Kidney tubule cell (primary cell): ENCODE measurements at places on chromosomes 3 and 15.

DNA sequence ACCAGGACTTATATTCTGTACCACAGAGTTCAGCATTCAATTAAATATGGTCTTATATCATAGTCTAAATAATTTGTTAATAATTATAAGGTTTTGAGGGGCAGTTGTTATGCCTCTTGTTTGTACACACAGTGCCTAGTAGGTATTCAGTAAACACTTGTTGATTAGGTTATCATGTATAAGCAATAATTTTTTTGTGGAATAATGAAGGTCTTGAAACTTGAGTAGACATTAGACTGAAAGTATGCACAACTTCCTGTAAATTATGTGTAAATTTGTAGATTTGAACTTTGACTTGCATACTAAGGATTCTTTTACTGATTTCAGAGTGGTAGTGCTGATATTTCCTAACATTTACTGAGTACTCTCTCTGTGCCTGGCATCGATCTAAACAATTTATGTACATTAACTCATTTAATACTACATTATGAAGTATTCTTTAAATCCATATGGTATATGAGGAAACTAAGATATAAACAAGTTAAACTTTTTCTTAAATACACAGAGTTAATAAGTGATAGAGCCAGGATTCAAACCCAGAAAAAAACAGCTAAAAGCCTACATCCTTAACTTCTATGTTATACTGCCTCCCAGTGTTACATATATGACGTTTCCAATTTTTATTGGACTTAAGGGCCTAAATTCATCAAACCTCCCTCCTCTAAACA is 65.1 kb downstream of the GLCE start:
- DNase-seq, result peak; percentile 41

GRCh38 chr3:98596541-98597500 is 3.4 kb upstream of the CPOX start:
- peak; percentile 40 for DNase-seq

DNA sequence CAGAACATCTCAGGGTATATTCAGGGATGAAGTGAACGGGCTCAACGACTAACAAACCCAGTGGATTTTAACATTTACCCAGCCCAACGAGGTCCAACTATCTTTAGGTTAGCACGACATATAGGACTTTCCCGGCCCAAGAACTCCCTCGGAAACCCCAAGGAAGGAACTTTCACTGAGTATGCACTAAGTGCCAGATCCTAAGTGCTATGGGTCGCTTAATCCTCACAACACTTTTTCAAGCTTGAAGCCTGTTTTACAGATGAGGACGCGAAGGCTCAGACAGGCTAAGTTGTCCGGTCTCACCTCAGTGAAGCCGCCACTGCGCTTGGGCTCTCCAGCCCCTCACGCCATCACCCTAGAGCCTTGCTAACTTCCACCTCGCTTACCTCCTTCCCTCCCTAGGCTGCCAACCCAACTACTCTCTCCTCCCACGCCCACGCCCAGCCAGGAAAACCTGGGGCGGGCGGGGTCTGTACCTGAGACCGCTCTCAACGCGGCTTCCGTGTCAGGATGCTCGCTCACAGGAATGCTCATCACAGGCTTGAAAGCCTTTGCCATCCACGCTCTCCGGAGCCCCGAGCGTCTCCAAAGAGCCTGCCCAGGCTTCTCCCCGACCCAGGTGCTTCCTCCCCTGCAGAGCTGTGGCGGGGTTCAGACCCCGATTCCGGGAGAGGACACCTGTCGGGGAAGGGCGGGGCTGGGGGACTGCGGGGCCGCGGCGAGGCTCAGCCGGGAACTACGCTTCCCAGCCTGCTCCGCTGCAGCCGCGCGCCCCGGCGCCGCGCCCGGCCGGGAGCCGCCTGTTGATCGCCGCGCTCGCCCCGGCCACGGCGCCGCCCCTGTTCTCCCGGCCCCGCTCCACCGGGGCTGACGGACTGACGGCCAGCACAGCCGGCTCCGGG is at the start of gene TMOD2:
TMOD2 (plus strand) TSS at position 806 of the 905 bp plus-strand sequence. CDS start 14,845 bp downstream, outside the sequence.
- peak; percentile 58 for DNase-seq

DNA sequence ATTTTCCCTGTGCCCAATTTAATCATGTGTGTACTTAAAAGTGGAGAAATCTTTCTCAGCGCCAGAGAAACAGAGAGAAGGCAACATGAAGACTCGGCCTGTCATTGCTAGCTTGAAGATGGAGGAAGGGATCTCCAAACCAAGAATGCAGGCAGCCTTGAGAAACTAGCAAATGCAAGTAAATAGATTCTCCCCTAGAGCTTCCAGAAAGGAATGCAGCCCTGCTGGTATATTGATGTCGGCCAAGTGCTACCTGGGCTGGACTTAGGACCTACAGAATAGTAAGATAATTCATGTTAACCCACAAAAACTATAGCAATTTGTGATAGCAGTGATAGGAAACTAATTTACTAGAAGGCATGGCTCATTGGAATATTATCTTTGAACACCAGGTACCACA is 150.9 kb upstream of the ABI3BP start:
- DNase-seq, result no peak

GRCh38 chr3:66397745-66398144 is 103.1 kb downstream of the LRIG1 start:
- no peak for DNase-seq

DNA sequence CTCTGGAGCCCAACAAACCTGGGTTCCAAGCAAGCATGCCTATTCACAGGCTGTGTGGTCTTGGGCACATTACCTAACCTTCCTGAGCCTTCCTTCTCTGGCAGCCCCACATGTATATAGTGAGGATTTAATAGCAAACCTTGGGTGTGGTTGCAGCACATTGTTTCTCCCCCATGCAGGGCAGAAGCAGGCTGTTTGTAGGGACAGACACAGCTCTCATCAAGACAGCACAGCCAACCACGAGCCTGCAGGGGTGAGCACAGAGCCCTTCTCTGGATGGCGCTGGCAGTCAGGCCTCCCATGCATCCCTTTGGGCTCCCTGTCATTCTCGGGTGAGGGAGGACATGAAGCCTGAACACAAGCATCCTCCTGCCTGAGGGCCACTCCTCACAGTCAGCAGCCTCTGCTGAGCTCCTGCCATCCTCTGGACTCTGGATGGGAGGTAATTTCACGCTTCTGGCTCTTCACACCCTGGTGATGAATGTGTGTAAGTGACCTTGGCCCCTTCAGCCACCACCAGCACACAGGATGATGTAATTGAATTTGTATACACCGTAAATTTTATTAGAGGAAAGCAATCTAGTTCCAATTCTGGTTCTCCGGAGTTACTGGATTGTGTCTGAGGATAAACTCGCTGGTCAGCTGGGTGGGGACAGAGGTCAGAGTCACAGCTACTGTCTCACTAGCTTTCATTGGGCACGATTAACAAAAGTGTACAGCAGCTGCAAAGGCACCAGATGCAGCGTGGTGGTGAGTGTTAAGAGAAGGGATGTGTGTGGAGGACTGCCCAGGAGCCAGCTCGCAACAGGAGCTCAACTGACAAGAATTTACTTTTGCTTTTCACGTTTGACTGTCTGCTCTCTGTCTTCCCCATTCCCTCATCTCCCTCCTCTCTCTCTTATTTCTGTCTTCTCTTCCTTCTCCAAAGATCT is 118.1 kb downstream of the CLSTN2 start:
- DNase-seq, result peak; percentile 39

DNA sequence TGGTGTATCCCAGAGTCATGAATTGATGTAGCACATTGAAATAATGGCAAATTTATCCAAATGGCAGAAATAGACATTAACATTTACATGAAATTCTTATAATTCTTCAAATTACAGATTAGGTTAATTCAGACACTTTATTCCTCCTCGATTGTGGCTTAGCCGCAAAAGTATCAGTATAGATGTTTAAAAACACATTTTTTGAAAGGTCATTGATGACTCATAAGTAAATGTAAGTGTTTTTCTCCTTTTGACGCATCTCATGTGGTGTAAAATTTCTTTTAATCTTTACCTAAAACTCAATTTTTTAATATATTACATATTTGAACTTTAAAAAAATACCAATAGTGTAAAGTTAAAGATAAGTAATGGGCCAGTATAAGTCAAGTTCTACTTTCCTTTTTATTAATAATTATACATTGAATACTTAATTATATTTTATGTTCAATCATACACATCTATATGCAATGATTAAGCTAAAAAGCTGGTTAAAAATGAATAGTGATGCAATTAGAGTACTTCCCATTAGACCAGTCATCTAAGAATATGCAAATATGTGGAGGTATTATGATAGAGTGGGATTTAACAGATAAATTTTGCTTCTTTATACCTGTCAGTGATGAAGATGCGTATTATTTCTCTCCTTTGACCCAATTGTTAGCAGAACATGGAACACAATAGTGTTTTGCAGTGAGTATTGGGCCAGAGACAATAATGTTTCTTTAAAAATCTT is 678.1 kb upstream of the DPPA4 start:
- DNase-seq, result no peak
